ENCODE measurements at places on chromosomes 7 and 10.

DNA sequence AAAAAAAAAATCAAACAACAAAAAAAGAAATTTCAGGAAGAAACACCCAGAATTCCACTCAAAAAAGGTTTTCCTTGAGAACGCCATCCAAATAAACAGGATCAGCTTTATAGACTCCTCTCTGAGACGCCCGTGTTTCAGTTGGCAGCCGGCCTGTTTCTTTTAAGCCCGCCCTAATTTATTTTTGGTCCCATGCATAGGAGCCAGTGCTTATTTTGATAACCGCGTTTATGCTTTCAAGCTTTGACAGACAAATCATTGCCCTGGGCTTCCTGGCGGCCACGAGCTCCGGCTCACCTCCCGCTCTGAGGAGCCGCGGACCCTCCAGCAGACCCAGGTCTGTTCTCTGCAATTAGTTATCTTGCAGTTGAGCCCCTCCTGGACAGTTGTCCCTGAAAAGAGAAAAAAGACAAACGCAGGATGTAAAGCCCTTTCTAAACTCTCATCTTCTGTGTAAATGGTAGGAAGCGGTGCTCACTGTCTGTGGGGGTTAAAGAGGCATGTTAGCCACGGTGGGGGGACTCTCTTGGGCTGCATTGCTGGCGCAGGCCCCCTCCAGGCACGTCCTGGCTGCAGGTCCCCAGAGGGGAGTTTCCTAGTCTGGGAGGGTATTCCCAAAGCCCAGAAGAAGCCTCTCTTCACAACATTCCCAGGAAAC lies 22.2 kb upstream of the UNCX start:
- no peak for DNase-seq

DNA sequence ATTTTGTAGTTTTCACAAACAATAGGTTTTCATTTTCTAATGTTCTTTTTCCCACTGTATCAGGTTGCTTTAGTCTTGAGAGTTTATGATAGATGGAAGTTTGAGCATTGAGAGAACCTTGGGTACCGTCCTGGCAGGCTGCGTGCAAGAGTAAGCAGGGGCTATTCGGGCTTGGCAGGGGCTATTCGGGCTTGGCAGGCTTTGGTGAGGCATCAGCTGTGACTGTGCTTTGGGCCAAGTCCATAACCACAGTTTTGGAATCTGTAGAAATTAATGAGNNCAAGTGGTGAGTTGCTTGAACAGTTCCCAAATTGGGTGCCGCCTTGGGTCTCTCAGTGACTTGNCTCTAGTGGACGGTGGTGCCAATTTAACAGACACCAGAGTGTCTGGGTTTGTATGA lies 424.6 kb downstream of the PAXIP1 start:
- DNase-seq = no peak

DNA sequence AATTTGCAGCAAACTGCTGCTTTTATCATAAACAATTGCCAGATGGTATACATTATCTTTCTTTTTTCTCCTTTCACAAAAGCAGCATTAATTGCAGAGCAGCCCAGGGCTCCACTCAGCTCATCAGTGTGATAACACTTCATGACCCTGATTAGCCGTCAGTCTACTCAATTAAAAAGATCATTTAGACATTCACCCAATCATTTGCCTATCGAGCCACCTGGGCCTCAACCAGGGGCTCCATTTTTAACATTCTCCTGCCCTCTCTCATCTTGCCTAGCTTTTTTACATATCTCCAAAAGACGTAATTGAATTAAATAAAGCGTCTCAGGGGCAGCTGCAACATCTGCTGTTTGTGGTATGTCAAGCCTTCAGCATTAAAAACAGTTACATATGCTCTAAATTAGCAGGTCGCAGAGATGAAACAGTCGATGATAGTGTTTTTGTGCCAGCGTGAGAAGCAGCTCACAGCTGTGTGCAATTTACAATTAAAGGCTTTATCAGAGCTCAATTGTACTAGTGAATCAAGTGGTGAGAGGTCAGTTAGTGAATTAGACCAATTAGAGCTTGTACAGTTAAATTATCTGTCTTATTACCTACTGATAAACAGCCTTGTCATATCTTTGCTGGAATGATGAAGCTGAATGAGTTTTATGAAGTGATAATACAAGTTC lies 522.5 kb downstream of the ETV1 start:
- DNase-seq = no peak

- no peak for DNase-seq
Measured at GRCh38 chr7:51242881-51243518, 73.6 kb downstream of the COBL start.

Data from CD4-positive, alpha-beta T cell treated with Interleukin-17A for 4 hours (primary cell).